T-helper 17 cell (primary cell): ENCODE measurements at places on chromosomes 4 and X. TPM values are rescaled to one million over a fixed set of nuclear protein-coding genes. Genes with fewer than 3 reads are reported as not detected.

The ATG4A gene
- total RNA-seq = 8.2 TPM

The SPANXA1 gene
- not detected for total RNA-seq

The TBCK gene
- 43.2 TPM for total RNA-seq

DNA sequence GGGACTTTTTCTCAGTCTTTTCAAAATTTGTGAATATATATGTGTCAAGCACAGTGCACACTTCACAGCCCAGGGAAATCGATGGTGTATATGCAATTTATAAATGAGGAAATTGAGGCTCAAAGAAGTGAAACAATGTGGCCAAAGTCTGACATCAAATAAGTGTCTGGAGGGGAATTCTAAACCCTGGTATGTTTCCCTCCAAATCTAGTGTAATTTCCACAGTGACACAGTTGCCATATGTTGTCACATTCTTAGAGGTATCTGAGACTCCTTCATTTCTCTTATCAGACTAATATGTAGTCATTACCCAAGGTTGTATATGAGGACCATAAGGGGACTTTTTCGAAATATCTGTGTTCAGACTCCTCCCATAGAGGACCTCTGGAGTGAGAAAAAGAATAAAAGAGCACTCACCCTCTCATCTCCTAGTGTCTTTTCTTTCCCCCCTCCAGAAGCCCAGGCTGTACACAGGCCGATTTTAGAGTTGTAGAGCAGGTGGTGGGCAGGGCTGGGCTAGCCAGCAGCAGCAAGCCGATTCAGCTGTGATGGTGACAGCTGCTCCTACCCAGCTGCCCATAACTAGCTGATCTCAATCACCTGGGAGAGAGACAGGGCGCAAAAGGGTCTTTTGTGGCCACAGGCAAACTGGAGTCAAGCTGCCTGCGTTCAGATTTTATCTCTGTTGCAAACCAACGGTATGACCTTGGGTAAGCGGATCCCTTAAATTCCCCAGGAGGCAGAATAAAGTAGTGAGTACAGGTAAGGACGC, 55.1 kb downstream of the CLCN5 start:
- DNase-seq = no peak

- DNase-seq = no peak
Measured at GRCh38 chr4:152431784-152432183, 104.1 kb downstream of the FBXW7 start.

GRCh38 chr4:37745946-37746345, 59.8 kb upstream of the RELL1 start:
- DNase-seq = no peak

DNA sequence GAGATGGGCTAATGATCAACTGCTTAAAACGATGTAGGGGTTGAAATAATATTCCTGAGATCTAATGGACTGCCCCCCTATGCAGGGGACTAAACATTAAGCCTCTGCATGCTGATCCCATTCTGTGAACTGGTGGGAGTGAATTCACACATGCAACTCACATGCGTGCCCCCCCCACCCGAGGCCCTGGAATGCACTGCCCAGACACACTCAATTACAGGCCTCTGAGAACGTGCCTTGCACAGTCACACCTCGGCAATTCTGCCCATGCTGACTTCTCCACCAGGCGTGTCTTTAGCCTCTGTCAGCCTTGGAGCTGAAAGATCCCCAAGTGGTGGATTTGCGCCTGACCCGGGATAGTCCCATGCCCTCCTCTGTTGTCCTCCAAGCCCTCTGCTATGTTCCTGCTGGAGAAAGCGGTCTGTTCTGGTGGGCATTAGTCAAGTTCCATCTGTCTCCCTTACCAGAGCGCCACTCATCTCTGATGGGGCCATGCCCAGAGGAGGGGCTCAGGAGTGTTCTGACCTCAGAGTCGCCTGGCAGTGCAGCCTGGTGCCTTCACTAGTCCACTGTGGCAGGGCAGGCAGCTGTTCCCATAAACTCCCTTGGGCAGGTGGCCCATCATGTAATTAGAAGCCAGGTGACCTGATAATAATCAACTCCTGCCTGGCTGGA, 86.5 kb downstream of the DRD5 start:
- DNase-seq = no peak
